Amygdala (tissue), 56 donors: ENCODE measurements at places on chromosomes 3 and 15.

- no peak for DNase-seq
Observed at GRCh38 chr15:45801543-45801942, 166.7 kb downstream of the SQOR start.

DNA sequence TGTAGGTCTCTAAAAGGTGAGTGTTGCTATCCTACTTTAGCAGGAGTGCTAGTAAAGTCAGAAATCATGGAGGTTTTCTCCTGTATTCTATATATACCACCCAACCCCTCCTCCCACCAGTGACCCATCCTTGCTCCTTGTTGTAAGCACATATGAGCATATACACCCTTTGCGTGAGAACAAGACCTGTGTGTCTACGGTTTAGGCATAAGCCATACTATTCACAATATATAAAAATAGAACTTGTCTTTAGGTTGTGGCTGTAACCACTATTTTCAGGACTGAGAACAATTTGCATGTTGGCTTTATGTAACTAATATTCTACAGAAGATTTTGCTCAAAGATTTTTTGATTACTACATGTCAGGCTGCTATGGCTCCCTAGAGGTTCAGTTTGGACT, 59.1 kb upstream of the TOP2B start:
- DNase-seq: no peak

DNA sequence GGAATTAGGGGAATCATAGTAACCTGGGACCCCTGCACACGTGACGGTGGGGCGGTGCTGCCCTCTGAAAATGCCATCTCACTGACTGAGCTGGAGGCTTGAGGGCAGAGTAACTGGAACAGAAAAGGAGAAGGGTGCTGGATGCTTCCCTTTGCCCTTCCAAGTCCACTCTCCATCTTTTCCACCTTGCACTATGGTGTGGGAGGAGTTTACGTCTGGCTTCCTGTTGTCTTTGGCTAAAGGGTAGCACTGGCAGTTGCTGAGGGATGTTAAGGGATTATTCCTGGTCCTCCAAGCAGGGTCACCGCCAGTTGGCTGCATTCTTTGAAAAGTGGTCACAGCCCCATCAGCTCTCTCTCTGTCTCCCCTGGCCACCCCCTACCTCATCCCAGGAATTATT, 129.4 kb upstream of the SNTN start:
- no peak for DNase-seq

DNA sequence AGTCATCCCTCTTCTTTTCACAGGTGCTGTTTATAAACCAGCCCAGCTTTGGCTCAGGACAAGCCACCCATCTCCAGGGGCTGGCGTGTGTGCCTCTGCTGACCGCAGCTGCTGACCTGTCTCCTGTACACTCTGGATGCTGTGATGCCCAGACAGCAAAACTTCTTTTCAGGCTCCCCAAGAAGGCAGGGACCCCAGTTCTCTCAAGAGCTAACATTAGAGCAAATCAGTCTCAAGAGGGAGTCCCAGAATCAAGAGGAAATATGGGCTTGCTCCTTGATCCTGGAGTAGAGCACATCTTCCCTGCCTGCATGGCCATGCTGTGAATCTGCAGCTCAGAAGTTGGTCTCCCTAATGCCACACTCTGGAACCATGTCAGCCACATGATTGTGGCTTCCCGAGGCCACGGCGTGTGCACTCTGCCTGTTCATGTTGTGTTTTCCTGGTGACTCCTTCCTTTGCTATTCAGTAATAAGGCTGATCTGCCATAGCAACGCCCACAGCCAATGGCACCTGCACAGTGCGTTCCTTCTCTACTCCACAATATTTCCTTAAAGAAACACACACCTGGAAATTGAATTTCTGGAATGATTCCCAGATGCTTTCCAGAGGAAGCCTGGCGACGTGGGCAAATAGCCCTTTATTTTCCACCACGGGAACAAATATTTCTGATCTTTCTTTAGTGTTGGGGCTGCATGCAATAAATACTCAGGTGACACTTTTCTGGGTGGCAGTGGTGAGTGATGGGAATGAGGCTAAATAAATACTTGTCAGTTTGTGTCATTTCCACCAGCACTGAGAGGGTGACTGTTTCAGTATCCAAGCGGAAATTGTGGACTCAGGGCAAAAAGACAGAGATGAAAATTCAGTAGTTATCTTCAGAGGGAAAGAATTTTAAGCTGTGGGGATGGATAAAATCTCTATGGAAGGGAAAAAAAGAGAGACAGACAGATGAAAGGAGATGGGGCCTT, 21.9 kb upstream of the THSD4 start:
- no peak for DNase-seq

DNA sequence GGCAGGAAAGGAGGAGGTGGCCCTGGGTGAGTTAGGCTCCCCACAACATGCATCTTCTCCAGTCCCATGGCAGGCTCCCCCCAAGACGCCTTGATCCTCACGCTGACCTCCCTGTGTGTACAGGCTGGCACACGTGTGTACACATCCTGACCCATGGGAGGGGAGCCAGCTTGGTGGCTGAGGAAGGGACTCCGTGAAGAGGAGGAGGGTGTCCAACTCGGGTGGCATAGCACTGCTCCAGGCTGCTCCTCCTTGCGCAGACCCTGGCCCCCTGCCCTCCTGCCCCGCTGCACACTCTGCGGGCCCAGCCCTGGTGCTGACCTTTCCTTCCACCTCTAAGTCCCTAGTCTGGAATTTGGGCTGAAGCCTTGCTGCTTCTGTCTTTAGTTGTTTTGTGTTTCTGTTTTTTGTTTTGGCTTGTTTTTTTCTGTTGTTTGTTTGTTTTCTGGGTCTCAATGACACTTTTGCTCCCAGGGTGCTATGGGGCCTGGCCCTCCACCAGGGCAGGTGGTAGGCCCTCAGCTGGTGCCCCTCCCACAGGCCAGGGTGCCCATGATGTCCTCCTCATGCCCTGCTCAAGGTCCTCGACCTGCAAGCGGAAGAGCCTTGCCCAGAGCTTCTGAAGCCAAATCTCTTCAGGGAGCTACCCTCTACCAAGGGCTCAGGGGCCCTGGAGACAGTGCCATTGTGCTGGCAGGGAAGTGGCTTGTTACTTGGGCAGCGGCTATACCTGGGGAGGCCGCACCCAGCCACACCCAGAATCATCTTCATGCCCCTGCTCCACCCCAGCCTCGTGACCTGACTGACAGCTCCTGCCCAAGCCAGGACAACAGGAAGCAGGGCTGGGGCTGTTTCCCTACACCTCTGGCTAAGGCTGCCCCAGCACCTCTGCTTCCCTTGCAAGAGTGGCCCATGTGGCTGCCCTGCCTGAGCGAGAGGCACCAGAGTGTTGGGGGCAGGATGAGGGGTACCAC, 5.1 kb downstream of the EPHB3 start:
- DNase-seq: no peak

DNA sequence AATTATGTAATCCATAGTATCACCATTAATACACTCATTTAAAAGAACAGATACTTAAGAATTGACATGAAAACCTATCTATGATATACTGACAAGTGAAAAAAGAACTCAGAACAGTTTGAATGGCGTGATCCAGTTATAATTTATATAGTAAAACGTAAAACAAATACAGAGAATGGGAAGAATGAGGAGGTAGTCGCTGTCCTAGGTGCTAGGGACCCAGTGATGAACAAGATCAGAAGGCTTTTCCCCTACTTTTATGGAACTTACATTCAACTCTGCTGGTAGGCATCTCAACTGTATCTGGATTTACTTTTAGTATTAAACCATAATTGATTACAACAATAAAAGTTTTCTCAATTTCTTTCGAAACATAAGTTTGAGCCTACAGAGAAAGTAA, 31.8 kb downstream of the GSK3B start:
- no peak for DNase-seq

DNA sequence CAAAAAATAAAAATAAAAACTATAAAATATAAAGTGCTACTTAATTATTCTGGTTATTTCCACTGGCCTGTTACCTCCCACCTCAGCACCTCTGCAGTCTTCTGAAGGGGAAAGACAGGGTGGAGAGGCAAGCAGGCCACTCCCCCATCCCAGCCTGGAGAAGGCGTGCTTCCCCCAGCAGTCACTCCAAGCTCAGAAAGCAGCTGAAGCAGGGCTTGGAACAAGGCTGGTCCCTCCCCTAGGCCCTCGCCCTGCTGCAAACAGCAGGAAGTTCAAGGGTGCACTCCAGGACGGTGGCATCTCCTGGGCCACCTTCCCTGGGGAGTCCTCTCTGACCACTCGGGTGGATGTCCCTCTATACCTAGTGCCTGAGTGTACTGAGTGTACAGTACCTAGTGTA, 21.4 kb downstream of the CACNA2D2 start:
- no peak for DNase-seq

DNA sequence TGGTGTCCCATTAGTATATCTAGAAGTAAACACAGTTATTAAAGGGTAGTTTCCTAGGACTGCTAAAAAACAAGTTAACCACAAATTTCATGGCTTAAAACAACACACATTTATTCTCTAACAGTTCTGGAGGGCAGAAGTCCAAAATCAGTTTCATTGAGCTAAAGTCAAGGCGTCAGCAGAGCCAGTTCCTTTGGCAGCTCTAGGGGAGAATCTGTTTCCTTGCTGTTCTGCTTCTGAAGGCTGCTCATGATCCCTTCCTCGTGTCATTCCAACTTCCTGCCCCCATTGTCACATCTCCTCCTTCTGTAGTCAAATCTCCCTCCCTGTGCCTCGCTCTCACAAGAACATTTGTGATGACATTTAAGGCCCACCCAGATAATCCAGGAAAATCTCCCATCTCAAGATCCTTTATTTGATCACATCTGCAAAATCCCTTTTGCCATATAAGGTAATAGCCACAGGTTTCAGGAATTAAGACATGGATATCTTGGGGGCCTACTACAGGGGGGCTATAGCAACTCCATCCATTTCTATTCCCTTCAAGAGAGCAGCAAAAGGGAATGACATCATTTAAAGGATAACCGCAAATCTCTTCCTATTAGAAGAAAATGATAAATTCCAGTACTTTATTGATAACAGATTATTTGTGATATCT, 50.1 kb downstream of the GPR176 start:
- DNase-seq: no peak

- DNase-seq: no peak
Observed at GRCh38 chr3:61015408-61015807, 235.8 kb downstream of the FHIT start.

- DNase-seq: no peak
Observed at GRCh38 chr3:46632792-46633191, 20.5 kb downstream of the FAM240A start.

DNA sequence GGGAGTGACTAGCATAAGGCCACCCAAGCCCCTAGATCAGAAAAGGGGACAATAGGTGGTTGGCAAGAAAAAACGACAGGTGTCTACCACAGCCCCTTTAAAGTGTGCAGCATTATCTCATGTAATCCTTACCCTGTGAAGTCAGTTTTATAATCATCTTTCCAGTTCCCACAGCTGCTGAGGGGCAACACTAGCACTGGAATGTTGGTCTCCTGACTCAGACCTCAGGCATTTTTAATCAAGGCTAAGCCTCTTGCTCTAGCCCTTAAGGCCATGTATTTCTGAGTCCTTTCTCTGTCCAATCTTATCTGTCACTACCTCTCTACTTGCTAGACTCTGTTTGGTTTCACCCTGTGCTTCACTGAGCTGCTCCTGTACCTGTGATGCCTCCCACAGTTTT, 171.7 kb downstream of the TLE3 start:
- no peak for DNase-seq

- no peak for DNase-seq
Observed at GRCh38 chr3:113234688-113235260, 23.4 kb downstream of the BOC start.

DNA sequence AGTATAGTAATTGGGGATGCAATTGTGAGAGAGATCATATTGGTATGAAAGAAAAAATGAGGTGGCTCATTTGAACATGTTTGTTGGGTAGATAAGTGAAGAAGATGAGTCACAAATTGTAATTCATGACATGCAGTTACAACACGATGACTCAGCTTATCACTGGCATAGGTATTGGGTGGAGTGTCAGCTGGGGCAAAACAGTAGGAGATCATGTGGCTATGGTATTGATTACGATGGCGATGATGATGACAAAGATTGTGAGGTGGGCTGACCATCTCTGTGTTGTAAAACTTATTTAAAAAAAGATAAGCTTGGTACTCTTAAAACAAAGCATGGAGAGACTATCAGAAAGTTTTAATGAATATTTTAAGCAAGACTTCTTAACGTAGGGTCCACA, 11.6 kb upstream of the DPH6 start:
- no peak for DNase-seq

DNA sequence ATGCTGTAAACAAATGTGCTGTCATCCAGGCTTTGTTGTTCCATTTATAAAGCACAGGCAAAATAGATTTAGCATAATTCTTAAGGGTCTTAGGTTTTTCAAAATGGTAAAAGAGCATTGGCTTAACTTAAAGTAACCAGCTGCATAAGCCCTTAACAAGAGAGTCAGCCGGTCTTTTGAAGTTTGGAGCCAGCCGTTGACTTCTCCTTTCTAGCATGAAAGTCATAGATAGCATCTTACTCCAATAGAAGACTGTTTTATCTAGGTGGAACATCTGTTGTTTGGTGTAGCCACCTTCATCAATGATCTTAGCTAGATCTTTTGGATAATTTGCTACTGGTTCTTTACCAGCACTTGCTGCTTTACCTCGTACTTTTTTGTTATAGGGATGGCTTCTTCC, 297.5 kb upstream of the DCBLD2 start:
- no peak for DNase-seq

DNA sequence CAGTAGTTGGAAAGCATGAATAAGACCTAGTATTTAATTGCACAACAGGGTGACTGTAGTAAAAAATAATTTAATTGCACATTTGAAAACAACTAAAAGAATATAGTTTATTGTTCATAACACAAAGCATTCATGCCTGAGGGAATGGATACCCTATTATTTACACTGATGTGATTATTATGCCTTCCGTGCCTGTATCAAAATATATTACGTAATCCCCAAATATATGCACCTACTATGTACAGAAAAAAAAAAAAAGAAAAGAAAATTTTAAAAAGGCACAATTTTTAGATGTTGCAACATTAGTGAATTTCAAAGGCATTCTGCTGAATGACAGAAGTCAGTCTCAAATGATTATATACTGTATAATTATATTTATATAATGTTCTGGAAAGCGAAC, 647.2 kb upstream of the BCHE start:
- no peak for DNase-seq

DNA sequence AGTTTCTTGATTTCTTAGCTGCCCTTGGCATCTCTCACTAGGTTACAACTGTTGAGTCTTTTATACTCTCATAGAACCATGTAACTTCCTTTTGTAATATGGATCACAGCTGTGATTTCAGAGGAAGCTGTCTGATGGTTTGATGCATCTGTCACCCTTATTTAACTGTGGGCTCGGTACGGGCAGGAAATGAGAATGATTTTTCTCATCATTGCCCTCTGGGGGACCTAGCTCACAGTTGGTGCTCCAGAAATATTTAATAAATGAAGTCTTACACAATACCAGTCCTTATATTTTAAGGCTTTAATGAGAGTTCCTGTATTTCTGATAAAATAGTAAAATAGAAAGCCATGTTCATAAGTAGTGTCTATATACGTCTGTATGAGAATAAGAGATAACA, 151.2 kb downstream of the EBLN2 start:
- no peak for DNase-seq

- DNase-seq: no peak
Observed at GRCh38 chr3:185076219-185076618, 76.6 kb downstream of the C3orf70 start.
